ENCODE measurements at places on chromosomes 1 and 21. TPM values are rescaled to one million over a fixed set of nuclear protein-coding genes. Genes with fewer than 3 reads are reported as not detected.

DNA sequence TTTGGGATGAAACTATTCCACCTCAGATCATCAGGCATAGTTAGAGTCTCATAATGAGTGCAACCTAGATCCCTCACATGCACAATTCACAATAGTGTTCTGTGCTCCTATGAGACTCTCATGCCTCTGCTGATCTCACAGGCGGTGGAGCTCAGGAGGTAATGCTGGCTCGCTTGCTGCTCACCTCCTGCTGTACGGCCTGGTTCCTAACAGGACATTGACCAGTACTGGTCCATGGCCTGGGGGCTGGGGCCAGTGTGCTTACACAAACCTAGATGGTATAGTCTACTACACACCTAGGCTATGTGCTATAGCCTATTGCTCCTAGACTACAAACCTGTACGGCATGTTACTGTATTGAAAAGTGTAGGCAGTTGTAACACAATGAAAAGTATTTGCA, 448.4 kb downstream of the RPS6KC1 start:
- DNase-seq = no peak
- no peak overlapping the region for H3K4me3 ChIP-seq
- no peak overlapping the region for H3K27ac ChIP-seq
- H3K27me3 ChIP-seq = no peaks in the 10 kb centered on the region

The ANKRD34A gene
- total RNA-seq = 0.41 TPM

DNA sequence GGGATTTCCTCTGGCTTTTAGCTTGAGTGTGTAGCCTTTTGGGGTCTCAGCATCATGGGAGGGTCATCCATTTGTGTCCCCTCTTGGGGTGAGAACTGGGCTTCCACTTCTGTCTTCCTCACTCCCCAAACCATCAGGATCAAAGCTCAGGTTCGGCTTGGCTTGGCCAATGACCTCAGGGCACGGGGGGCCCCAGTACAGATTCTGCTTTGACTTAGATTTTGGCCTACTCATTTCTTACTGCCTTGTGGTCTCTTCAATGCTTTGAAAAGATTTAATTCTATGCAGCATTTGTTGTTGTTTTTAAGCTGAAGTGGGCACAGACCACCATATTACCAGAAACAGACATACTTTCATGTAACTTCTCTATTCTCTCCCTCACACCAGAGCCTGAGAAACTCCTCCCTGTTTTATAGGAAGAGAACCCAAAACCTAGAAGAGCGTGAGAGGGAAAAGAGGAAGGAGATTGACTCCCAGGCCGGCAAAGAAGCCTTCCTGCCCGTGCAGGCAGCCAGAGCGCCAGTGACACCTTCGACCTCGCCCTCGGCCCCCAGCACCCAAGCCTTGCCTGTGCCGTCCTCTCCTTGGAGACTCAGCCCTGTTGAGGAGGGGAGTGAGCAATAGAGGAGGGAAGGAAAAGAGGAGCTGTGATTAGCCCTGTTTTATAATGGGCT, 1.9 kb upstream of the S100A3 start:
- peak overlapping the region; percentile 63 for H3K27ac ChIP-seq
- peak; percentile 54 for DNase-seq
- no peaks in the 10 kb centered on the region for H3K27me3 ChIP-seq
- no peaks in the 10 kb centered on the region for H3K36me3 ChIP-seq

The KRTAP21-2 gene
- total RNA-seq = not detected

Measured in lower lobe of right lung (tissue), 2 donors.